ENCODE measurements at places on chromosomes 3 and 15.

DNA sequence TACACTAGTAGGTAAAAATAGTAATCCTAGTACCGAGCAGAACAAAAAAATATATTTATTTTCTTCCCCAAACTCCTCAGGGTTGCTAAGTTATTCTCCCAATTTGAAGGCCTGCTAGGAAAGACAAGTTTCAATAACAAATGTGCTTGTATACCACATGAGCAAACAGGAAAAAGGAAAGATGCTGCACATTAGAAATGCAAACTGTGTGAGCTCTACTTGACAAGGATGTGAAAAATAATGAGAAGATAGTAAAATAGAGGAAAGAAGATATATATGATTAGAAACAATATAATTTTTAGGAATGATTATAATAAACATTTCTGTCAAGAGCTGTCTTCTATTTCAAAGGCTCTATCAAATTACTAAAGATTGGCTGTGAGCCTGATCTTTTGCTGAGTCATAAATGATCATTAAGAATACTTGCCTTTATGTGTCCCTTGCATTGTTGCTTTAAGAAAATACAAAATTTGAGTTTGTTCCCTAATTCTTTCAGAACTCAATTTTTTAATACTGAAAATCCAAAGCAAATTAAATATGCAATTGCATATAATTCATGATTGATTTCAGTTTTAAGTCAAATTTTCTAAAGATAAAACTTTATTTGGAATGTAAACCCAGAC, 174.2 kb downstream of the NEK10 start:
- DNase-seq, result no peak

- no peak for DNase-seq
These were observed 807.4 kb upstream of the GBE1 start for GRCh38 chr3:82568776-82569338.

GRCh38 chr15:59515190-59515589, 77.2 kb downstream of the FAM81A start:
- DNase-seq, result no peak

DNA sequence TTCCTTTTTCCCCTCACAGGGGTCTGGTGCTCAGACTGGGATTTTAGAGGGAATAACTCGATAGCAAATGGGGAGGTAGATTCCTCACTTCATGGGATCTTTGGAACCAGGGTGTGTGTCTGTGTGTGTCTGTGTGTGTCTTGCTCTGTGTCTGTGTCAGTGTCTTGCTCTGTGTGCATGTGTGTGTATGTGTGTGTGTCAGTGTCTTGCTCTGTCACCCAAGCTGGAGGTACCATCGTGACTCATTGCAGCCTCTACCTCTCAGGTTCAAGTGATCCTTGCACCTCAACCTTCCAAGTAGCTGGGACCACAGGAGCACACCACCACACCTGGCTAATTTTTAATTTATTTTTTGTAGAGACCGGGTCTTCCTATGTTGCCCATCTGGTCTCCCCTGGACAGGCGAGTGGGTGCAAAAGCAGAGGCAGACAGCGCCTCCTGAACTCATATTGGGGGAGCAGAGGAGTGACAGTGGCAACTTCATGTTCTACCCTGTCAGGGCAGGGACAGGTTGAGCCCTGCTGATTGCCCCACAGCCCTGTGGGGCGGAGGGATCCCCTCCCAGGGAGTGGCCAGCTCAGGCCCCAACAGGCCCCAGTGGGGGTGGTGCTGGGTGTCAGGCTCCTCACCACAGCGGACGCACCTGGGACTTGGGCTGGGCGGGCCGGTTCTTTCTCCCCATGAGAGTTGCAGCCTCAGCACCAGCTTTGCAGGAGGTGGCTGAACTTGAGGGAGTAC, 10.4 kb upstream of the SEMA4B start:
- no peak for DNase-seq

DNA sequence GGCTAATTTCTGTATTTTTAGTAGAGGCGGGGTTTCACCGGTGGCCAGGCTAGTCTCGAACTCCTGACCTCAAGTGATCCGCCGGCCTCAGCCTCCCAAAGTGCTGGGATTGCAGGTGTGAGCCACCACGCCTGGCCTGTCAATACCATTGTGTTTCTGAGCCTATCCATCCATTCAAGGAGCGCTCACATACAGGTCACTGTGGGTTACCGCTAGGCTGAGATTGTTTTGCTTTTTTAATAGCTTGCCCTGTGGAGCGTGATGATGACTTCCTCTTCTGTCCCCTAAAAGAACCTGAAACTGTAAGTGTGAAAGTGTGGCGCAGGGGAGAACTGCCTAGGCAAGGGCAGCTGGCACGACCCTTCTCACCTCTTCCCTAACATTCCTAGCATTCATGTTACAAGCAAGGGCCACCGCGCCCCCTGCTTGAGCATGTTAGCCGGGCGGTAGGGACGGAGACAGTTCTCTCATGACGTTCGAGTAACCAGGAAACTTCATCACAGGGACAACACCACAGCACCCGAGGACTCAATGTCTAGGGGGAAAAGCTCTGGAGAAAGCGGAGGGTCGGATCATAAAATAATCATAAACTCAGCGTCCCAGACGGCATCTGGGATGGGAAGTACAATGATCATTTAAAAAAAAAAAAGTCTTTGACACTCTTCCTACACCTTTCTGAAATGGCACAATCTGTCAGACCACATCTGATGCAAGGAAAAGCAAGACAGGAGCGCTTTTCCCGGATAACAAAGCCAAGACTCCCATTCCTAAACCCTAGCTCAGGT, 790 bp downstream of the LAMP3 start:
- no peak for DNase-seq

GRCh38 chr3:164250923-164251322, 827.4 kb downstream of the SI start:
- DNase-seq, result no peak

- no peak for DNase-seq
These were observed 6.0 kb downstream of the DIPK2A start for GRCh38 chr3:143977341-143978262.

GRCh38 chr3:67635806-67636205, 18.6 kb downstream of the SUCLG2 start:
- DNase-seq, result no peak

- DNase-seq, result no peak
These were observed 235.9 kb downstream of the LPP start for GRCh38 chr3:188389711-188390342.

- no peak for DNase-seq
These were observed 136.3 kb downstream of the TMCO5A start for GRCh38 chr15:38070778-38071177.

DNA sequence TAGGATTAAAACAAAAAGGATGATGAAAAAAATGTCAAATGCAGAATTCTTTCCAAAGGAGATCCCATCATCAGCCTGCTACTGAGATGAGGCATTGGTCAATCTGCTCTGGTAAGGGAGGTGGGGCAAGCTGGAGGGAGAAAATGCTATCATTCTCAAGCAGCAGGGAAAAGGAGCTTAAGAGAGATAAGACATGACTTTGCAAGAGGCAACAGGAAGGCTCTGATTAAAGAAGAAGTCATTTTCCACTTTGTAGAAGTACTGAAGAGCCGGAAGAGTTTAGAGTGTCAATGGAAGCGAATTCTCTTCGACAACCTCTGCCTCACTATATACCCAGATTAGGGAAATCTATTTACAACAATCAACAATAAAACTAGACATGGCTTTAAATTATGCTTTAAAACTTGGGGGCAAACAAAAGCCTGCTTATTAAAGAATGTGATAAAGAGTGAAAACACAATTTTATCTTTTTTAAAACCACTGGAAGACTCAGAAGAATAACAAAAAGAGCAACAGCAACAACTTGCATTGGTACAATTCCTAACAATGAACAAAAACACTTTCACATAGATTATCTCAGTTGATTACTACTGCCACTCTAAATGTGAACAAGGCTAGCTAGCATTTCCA, 81.8 kb upstream of the NANOGP8 start:
- DNase-seq, result no peak

DNA sequence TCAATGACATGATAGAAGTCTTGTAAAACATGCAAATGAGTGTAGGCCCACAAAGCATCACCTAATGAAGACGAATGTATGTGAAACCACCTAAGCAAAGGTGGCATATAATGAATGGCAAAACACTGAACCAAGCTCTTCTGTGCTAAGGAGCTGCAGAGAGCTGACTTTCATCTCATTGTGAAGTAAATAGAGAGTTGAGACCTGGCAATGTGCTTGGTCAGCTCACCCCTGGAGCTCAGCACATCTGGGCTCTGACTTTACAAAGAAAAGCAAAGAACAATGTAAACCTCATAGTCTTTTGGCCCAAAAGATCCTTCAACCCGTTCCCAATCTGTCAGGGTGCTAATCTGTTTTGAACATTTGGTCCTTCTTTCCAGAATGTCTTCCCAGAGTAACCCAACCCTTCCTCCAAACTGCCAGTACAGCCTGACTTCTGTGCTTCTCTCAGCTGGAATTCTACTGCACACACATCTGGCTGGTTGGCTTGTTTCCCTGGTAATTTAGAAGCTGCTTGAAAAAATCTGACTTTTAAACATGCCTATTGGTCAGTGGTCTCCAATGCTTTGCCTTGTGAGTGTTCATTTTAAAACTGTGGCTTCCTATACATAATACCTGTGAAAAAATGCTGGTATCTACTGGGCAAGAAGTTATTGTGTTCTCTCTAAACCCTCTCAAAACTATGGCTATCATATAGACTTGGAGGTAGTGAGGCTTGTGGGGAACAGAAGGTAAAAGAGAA, 101.7 kb downstream of the CD200R1L start:
- DNase-seq, result no peak

DNA sequence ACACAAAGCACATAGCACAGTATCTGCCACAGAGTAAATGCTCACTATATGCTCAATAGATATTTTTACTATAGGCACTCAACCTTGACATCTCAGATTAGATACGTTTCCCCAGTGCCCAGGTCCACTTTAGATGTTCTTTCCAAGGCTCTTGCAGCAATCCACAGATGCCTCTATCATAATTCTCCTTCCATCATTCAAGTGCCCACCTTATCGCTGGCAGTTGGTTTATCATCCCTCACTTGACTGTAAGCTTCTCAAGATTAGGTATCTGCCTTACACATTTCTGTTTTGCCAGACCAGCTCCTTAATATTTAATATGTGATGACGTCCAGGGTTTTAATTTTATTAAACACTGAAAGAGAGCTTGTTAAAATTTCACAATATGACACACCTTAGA, 8.6 kb downstream of the NCEH1 start:
- no peak for DNase-seq

DNA sequence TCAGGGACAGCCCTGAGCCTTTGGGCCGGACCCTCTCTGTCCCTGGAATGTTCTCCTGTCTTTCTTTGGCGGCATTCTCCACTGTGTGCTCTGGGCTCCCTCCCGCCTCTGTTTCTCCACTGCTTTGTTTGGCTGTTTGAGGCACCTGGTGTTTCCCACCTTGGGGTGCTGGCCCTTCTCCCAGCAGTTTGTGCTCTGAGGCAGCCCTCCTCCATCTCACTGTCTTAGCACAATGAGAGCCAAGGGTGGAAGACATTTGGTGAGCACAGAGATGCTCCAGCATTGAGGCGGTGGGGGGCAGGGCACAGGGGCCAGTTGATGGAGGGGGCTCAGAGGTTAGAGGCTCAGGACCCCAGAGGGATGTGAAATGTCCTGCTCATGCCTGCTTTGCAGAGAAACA, 54.3 kb downstream of the RASGRF1 start:
- DNase-seq, result no peak

DNA sequence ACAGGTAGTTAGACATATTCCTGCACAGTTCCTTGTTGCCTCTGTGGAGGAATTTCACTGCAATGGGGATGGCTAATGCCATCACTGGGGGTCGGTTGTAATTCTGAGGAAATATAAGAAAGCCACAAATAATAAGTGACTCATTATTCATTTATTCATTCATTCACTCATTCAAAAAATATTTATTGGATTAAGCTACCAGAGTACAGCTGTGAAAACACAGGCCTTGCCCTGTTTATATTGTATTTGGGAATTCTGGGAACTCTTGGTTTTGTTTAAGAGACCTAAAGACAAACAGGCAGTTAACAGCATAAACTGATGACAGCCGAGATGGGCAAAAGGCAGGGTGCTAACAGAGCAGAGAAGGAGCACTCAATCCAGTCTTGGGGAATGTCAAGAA, 23.6 kb downstream of the PTX3 start:
- no peak for DNase-seq

DNA sequence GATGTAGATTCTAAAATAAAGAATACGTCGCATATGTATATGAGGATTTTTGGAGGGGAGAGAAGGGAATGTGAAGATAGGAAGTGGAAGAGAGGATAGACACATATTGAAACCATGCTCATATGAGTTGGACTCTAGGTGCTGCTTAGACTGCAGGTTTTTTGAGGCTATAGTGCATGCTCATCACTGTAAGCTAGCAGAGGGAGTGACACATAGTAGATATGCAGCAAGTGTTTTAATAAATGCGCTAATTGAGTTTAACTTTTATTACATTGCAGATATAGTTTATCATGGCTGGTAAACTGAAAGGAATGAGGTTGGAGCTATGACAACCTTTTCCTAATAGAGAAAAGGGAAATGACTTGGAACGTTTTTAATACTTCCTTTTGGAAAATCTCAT, 7.7 kb downstream of the SEMA6D start:
- no peak for DNase-seq

- no peak for DNase-seq
These were observed 17.7 kb downstream of the SOX2 start for GRCh38 chr3:181729341-181729869.

DNA sequence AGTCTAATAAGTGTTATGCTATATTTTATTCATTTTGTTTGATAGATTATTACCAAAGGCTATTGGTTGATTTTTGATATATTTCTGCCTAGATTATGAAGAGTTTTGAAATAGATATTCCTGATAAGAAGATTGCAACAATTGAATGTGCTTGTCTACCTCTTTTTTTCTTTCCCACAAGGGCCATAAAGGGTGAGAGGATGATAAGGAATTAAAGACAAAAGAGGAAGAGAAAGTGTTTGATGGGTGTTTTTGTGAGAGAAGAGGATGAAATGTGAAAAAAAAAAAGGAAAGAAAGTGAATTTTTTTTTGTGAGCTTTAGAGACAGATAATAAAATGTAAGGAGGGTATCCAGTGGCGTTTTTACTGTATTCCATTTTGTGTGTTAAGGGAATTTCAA, 244.4 kb downstream of the CHST2 start:
- DNase-seq, result no peak

DNA sequence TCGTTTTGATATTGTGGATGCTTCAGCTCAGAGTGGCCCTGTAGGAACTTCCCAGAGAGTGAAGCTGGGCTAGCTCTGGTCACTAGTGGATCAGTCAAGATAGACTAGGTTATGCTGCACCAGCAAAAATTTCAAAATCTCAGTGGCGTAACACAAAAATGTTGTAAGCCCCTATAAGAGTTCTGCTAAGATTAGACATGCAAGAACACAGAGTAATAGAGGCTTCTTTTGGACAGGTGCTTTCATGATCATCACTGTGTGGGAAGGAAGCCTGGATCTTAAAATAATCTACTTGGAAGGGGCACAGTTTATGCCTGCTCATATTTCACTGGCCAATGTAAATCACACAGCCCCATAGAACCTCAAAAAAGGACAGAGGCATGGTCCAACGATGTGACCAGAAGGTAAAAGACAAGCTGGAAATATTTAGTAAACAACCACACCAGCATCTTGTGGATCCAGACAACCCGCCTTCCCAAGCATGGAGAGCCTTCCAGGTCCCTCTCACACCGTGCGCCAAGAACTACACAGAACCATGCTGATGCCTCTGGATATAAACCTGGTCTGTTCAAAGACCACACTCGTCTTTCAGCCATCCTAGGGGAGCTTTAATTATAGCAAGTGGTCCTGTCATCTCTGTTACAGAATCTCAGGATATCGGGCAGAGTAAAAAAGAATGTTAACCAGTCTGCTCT, 554.3 kb downstream of the EPHB1 start:
- no peak for DNase-seq
